ENCODE measurements at places on chromosomes 13 and 19.

DNA sequence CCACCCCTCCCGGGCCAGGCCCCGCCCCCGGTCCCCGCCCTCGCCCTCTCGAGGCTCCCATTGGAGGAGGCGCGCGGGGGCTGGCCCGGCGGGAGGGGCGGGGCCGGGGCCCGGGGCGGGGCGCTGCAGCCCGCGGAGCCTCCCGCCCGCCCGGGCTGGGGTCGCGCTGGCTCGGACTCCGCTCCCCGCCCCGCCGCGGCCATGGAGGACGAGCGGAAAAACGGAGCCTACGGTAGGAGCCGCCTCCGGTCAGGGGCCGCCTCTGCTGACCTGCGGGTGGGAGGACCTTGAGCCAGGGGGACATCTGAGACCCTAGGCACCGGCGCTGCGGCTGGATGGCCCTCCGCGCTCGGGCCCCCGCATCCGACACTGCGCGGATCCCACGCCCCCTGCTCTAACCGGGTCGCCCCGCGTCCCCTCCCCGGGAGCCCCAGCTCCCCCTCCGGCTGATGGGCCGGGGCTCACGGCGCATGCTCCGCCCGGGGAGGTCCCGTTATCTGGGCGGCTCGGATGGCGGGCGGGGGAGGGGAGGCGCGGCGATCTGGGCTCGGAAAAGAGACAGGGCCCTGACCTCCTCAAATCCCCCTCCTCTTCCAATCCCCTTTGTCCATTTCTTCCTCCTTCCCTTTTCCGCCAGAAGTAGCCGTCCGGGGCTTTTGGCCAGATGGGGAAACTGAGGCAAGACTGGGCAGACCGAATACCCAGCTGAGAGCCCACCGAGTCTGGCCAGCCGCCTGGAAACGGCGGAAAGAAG lies 15.4 kb upstream of the AP1M2 start:
- DNase-seq: peak; percentile 83

GRCh38 chr19:36688058-36688457 lies 646 bp downstream of the ZNF567 start:
- no peak for DNase-seq

DNA sequence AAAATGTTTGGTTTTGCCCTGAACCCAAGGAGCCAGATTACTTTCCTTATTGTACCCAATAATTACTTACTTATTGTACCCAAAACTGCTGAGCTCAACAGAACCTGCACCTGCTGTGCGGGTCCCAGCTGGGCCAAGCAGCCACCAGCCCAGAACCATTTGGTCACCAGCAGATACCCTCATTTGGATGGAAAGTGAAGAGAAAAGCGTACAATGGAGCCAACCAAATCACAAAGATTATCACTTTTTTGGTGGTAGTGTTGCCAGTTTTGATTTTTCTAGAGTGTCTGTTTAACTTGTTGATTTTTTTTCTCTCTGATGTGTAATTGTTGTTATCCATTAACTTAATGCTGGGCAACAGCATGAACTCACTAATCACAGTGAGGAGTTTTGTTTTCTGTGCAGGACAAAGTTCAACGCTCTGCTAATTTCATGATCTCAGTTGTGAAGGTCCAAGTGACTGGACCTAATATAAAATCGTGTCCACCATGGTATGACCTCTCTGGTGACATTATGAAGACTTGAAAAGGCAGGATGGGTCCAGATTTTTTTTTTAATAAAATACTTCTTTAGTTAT lies 23.8 kb downstream of the SPATA13 start:
- no peak for DNase-seq

GRCh38 chr13:103430368-103430767 lies 364.2 kb upstream of the SLC10A2 start:
- no peak for DNase-seq

DNA sequence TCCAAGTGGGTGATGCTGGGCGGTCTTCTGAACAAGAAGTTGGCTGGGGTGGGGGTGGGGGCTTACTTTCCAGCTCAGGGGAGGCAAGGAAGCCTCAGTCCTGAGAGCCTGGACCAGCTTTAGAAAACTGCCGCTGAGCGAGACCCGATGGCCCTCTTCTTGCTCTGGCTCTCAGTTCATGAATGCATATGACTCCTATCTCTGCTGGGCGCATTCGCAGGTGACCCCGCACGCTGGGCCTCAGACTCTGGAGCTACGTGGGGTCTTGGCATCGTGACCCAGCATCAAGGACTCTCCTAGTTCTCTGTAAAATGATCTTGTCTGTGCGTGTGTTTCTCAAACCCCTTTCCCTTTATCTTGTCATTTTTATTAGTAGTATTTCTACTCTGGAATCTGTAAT lies 19.7 kb downstream of the PRAM1 start:
- DNase-seq: no peak

All from G401 (cell line).